ENCODE measurements at places on chromosomes 12 and 14.
A peak's percentile ranks its signal among the peaks of the same experiment; 100 is the strongest.

DNA sequence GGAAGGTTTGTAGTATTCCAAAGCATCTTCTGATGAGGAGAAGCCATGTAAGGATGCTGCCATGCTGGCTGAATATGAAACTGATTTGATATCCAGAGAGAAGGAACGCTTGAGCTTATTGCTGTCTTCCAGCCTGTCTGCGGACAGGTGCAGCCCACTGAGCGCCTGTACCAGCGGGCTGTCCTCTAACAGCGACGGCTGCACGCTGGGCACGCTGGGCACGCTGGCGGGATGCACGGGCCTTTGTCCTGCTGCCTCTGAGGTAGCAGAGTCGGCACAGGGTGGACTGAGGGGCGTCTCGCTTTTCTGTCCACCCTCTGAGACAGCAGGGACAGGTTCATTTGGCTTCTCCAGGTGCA is 85.2 kb downstream of the DUSP16 start:
- DNase-seq: no peak

DNA sequence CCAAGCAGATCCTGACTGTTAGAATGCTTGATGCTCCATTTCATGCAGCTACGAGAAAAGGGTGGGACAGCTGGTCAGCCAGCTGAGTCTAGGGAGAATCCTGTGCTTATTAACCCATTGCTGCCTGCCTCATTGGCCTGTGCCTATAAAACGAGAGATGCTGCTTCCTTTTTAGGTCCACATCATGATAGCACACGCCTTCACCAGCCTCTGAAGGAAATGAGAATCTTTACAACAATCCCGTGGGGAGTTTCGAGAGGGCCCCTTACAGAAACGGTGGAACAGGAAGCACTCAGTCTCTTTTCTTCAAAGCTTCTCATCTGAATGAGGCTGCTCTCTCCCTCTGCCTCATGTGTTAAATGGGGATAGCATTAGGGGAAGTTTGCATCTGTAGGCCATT is 147.3 kb upstream of the RFLNA start:
- no peak for DNase-seq

GRCh38 chr14:53841109-53842099 is 115.2 kb downstream of the BMP4 start:
- no peak for DNase-seq

DNA sequence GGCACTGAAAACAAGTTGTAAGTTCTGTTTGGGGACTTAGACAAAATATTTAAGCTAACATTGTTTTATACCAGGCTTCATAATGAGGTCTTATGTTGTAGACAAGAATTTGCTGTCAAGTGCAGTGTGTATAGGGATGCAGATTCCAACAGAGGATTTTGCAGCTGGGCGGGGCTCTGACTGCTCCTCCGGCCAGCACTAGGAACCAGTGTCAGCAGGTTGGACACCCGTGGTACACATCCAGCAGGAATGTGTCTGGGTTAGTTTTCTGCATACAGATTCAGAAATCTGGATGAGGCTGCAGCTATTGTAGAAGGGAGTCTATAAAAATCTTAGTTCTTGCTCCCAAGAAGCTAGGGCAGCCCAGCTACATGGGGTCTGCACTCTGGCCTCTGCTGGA is 194.3 kb upstream of the RBM19 start:
- DNase-seq: no peak

GRCh38 chr12:13437541-13437940 is 241.0 kb downstream of the EMP1 start:
- DNase-seq: no peak

GRCh38 chr12:4530160-4530559 is 8.5 kb upstream of the RAD51AP1 start:
- no peak for DNase-seq

DNA sequence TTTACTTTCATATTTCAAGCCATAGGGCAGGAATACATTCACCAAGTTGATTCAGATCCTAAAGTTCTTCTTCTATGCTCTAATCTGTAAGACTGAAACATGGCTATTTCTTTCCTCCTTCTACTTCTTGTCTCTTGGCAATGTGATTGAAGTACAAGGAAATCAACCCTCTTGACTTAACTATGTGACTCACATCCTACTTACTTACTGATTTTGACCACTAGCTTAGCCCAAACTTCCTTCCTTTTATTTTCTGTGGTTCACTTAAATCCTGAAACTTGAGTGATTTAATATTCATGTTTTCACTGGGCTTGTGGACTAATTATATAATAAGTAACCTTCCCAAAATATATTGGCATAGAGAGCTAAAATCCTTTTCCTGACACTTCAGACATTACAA is 111.2 kb upstream of the NOVA1 start:
- DNase-seq: peak; percentile 56

- no peak for DNase-seq
Observed at GRCh38 chr14:90812109-90812508, 4.1 kb downstream of the TTC7B start.

GRCh38 chr12:46153268-46153872 is 115.5 kb downstream of the SLC38A1 start:
- DNase-seq: no peak

DNA sequence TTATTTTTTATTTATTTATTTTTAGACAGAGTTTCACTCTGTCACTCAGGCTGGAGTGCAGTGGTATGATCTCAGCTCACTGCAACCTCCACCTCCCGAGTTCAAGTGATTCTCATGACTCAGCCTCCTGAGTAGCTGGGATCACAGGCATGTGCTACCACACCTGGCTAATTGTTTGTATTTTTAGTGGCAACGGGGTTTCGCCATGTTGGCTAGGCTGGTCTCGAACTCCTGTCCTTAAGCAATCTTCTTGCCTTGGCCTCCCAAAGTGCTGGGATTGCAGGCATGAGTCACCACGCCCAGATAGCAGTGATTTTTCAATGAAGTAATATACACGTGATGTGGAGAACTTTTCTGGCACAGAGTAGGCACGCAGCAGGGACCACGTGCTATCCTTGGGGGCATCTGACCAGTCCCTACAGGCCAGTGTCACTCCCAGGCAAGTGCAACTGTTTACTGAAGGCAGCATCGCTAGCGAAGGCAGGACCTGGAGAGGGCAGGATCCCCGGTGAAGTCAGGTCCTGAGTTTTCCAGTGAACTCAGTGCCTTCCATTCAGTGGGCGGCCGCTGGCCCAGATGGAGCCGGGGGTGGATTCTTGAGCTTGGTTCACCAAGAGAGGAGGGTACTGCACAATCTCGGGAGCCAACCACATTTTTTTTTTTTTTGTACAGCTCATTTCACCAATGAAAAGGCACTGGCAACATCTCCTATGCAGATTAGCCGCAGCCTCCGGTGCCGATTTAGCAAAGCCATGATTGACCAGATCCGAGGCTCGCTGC is 11.1 kb upstream of the CLMN start:
- DNase-seq: peak; percentile 39

DNA sequence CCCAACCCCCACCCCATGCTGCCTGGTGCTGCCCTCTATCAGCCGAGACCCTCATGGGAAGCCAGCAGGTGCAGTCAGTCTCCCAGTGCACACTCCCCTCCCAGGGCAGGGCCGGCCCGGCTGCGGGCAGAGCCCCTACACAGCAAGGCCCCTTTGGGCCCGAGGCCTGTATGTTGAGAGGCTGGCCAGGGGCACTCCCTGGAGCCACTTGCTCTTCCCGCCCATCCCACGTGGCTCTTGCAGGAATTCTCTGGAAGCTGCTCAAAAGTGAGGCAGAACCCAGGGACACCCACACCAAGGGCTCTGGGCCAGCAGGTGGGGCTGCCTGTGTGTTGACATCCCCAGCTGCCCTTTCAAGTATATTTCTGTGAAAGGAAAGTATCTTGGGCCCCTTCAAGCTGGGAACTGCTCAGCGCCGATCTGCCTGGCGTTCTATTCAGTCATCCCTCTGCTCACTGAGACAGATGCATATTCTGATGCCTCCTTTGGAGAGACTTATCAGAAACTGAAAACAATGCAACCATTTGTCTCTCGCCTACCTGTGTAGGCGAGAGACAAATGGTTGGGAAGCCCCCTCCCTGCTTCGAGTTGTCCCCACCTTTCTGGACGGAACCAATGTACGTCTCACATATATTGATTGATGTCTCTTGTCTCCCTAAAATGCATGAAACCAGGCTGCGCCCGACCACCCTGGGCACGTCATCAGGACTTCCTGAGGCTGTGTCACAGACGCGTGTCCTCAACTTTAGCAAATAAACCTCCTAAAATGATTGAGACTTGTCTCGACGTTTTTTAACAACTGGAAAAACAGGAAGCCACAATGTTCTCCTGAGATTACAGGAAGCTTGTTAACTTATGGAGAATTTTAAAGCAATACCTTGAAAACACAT is 6.0 kb downstream of the GPR132 start:
- DNase-seq: no peak

- DNase-seq: no peak
Observed at GRCh38 chr14:26959972-26960660, 362.3 kb upstream of the NOVA1 start.

DNA sequence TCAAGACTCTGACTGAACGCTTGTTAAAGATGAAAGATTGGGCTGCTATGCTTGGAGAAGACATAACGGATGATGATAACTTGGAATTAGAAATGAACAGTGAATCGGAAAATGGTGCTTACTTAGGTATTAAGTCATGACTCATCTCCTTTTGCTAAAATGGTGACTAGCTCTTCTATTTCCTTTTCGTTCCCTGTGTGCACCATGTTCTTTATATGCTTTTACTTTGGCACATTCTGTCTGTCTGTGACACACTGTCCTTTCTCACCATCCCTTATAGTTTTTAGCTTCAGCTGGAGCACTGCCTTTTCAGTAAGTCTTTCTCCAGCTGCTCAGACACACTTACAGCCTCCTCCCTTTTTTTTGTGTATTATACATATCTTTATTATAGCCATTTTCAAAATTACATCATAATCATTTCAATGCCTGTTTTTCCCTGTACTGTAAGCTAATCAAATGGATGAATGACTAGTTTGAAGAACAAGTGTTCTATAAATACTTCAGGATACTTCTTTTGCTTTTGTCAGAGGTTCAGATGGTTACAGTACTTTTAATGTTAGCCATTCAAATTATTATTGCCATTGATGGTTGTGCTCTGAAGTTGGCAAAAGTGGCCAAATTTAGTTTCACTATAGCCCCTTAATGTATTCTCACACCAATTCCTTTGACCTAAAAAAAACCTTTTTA is 68.6 kb downstream of the MIA2 start:
- DNase-seq: no peak

GRCh38 chr12:65524666-65525065 is 246.2 kb downstream of the MSRB3 start:
- DNase-seq: peak; percentile 74

DNA sequence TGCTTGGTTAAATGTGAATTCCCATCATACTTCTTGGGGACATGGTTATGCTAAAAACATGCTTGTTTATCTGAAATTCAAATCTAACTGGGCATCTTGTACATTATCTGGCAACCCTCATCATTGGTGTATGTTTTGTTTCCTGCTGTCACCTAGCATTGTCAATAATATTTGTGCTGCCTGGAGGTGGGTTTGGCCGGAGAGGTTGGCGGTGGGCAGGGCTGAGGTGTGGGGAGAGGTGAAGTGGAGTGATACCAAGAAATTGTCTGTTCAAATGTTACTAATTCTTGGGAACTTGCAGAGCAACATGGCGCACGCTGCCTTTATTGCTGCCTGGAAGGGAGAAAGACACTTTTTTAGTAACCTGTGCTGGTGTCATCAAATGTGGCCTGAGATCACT is 280.5 kb downstream of the VRK1 start:
- peak; percentile 40 for DNase-seq

DNA sequence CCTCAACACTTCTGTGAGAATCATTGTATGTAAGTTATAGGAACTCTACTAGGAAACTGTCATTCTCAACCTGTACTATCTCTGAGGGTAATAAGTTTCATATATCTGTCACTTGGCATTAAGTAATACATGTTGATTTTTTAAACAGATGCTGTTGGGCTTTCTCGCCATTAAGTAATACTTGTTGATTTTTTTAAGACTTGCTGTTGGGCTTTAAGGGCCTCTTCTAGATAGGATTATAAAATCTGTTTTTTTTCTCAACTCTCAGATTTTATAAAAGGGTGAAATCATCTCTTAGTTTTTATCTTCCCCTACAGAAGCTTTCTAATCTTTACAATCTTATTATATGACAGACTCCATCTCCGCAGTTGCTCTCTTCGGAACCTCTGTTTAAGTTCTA is 5.6 kb downstream of the WASHC4 start:
- no peak for DNase-seq

DNA sequence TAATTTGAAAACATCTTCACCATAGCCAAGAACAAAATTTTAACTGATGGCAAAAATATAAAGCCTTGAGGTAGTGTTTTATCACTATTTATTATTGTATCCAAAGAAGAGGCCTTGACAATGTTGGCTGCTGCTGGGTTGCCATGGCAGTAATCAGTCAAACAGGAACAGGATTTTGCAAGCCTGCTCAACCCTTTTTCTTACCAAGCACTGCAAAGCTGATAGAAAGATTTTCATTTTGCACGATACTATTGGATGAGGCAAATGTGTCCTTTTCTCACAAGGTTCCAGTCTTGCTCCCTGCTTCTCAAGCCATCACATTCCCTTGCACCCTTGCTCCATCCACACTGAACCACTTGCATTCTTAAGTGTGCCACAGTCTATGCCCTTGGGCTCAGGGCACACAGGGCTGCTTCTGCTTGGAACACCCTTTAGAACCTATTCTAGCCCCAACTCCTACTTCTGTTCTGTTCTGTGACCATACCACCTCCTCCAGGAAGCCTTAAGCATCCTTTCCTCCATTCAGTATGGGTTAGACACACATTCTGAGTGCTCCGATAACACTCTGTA is 76.5 kb upstream of the AMIGO2 start:
- peak; percentile 33 for DNase-seq

DNA sequence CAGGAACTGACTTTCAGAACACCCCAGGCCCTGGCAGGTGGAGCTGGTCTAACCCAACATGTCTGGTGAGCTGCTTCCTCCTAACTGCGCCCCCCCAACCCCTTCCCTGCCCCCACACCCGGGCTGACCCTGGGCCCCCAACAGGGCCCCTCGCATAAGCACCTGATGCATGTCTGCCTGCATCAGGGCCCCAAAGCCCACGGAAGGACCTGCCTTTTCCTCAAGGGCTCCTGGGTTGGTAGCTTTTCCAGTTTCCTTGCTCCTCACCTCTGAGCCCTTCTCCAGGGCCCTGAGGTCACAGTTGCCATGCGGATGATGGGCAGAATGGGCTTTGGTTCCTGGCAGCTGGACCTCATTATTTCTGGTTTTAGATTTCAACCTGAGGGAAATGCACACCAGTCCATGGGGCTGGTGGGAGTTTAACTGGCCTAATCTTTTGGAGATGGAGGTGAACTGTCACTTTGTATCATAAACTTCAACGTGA is 18.5 kb downstream of the TESC start:
- no peak for DNase-seq

- no peak for DNase-seq
Observed at GRCh38 chr12:78087363-78087675, 256.6 kb downstream of the NAV3 start.

- DNase-seq: peak; percentile 15
Observed at GRCh38 chr12:66235626-66236281, 46.7 kb downstream of the IRAK3 start.

All from Daoy (cell line).